CD8-positive, alpha-beta T cell (primary cell): ENCODE measurements at places on chromosomes 13 and 19. TPM values are rescaled to one million over a fixed set of nuclear protein-coding genes. Genes with fewer than 3 reads are reported as not detected.

The UFM1 gene
- 94.0 TPM for total RNA-seq

The CCDC169 gene
- total RNA-seq: not detected

- no peak for DNase-seq
Measured at GRCh38 chr13:113747291-113747833, 11.7 kb upstream of the TMEM255B start.

GRCh38 chr19:38409631-38410133 is 6.8 kb downstream of the FAM98C start:
- DNase-seq: no peak

- DNase-seq: no peak
Measured at GRCh38 chr13:37123337-37123736, 17.9 kb upstream of the CSNK1A1L start.

- no peak for DNase-seq
Measured at GRCh38 chr19:19269952-19270694, 3.0 kb downstream of the TM6SF2 start.

- no peak for DNase-seq
Measured at GRCh38 chr13:27311518-27312210, 41.0 kb downstream of the RASL11A start.

DNA sequence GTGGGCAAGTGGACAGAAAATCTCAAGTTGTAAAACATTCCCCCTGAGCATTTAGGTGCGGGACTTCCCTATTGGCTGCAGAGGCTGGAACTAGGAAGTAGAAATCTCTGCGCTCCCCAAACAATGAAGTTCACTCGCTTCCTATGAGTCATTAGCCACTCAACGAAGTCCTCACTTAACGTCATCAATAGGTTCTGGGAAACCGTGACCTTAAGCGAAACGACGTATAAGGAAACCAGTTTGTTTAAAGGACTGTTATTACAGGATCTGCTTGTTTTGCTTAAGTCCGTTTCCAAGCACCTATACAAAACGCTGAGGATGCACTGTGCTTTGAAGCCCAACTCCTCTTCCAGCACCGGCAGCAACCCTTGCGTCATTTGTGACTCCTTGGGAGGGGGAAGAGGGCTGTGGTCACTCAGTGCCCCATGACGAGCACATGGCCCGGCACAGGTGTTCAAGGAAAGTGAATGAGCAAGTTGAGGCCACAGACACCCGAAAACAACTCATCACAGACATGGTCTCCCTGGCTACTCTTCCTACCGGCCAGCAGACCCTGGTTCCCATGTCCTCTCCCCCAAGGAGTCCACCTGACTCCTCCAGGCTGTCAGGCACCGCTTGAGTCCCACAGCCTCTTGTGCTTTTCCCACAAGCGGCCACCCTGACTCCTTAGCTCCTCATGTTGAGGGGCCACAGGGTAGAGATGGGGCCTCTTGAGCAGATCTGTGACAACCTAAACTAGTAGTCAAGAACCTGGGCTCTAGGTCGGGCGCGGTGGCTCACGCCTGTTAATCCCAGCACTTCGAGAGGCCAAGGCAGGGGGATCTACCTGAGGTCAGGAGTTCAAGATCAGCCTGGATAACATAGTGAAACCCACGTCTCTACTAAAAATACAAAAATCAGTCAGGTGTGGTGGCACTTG is 4.8 kb downstream of the RPS16 start:
- peak; percentile 51 for DNase-seq
